Caki2 (cell line): ENCODE measurements at places on chromosomes 4 and X.
A peak's percentile ranks its signal among the peaks of the same experiment; 100 is the strongest.

- DNase-seq, result no peak
Observed at GRCh38 chr4:45423896-45424295, 697.5 kb upstream of the GNPDA2 start.

DNA sequence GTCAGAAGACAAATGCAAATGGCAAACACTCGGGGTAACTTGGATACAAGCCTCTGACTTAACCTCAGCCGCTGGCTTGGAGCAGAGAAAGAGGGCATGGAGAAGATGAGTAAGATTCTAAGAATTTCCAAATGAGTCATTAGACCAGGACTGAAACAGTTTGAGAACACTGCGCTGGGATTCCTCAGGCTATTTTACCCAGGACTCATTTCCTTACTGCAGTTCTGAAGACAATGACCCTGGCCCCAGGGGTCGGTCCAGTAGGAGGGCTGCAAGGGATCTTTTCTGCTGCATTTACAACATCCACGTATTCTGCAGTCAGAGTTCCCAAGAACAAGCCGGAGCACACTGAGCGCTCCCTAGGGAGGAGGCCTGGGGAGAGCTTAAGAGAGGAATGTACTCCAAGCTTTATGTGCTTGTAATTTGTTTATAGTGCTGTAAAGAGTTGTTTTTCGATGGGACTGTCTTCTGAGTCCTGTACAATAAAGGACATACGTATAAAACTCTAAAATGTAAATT lies 27.3 kb upstream of the SORBS2 start:
- peak; percentile 82 for DNase-seq

DNA sequence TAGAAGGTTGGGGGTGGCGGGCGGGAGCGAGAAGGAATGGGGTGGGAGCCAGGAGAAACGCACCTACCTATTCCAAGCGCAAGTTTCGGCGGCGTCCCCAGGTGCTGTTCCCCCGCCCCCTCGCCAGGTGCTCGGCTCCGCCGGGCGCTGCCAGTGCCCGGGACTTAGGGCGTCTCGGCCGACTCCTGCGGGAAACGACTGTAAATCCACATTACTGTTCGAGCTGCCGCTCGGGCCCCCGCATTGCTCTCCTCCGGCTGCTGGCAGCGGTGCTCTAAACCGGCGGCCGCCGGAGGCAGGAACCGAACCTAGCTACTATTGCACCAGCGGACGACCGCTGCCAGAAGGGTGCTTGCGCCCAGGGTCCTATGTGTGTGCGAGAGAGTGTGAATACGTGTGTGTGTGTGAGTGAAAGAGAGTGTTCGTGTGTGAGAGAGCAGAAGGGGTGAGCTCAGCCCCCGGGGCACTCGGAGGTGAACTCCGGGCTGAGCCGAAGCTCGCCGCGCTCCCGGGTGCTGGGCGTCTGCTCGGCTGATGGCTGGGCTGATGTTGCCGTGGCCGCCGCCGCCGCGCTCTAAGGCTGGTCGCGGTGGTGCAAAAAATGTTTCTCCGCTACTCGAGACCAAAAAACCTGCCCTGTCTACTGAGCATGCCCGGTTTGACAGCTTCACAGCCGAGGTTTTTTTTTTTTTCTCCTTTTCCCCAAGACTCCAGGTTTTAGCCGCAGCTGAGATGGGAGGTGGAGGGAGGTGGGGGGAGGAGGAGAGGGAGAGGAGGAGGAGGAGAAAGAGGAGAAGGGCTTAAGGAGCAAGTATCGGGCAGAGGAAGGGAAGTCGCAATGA lies 115.7 kb upstream of the TEX13C start:
- peak; percentile 79 for DNase-seq

DNA sequence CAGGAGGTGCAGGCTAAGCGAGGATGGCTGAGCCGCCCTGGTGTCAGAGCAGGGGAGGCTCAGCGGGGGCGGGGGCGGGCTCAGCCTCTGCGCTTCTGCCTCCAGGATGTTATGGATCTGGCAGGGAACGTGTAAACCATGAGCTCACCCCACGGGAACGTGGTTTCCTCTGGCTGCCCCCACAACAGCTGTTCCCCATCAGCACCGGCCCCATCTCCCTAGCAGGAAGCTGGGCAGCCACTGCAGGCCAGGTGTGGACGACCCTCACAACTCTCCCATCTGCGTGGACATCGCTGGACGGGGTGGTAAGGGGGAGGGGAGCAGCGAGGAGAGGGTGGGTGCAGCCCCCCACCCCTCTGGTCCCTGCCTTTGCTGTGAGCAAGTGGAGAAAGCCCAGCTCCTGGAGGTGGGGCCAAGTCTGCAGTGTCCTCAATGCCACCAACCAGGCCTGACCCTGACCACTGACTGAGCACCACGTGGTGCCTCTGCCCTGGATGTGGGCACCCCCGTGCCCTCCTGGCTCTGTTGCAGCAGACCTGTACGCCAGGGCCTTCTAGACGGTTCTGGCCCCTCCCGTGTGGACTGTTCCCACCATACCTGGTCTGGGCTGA lies 28.1 kb upstream of the SPON2 start:
- no peak for DNase-seq

GRCh38 chrX:51608766-51609165 lies 9.9 kb downstream of the CENPVL3 start:
- DNase-seq, result no peak

DNA sequence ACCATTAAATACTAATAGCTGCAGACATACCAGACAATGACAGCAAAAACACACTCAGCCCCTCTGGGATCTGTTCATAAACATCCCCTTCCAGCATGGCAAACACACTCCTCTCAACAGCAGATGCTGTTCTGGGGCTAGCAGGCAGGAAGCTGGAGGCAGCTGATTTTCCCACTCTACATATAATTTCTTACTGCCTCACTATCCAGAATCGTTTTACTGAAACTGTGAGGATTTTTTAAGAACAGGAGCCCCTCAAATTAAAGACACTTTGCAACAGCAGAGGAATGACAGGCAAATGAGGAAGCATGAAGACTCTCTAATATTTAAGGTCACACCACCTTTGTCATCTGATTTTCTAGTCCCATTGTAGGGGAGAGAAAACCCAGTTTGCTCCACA lies 2.2 kb downstream of the MAPK10 start:
- no peak for DNase-seq

GRCh38 chrX:28225513-28225912 lies 244.3 kb upstream of the DCAF8L1 start:
- DNase-seq, result no peak

DNA sequence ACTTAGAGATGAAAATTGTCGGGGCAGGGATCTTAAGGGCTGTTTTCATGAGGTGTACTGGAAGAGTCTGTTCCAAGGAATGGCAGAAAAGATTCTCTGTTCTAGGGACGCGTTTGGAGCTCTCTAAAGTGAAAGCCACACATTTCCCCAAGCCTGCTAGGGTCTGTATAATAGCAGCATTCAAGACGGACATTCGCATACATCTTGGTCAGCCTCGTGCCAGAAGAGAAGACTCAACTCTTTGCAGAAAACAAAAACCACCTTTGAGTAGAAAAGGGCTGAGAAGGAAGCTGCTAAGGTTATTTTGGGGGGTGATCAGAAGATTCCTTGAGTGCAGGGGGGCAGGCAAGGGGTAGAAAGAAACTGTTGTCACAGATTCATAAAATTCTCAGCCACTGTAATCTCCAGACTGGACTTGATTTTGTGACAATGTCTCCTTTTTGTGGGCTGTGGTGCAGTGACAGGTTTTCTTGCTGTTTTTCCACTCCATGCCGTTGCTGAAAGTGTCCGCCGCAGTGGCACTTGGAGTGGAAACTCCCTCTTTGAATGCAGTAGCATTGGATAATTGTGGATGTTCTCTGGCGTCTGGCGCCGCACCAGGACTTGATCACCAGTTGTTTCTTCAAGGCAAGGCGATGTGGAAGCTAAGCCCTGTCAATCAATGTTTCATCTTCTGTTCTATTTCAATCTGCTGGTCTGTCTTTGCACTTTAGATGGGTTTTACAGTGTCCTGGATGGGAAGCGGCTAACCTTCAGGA lies 2.9 kb downstream of the GYG2 start:
- no peak for DNase-seq

- DNase-seq, result no peak
Observed at GRCh38 chr4:147550626-147551246, 66.5 kb upstream of the TMEM184C start.

GRCh38 chr4:89285745-89286144 lies 21.9 kb downstream of the GPRIN3 start:
- DNase-seq, result no peak

DNA sequence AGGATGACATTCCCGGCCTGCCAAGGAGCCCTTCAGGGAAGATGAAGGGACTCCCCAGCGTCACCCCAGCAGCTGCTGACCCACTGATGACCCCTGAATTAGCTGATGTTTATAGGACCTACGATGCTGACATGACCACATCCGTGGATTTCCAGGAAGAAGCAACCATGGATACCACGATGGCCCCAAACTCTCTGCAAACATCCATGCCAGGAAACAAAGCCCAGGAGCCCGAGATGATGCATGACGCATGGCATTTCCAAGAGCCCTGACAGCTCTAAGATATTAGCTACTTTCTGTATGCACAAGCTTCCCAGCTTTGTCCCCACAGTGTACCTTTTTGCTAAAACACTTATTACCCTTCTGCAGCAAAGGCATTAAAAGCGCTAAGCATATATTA lies 14.4 kb downstream of the AMBN start:
- no peak for DNase-seq

GRCh38 chrX:150200820-150201287 lies 162.3 kb upstream of the MAMLD1 start:
- DNase-seq, result peak; percentile 88

DNA sequence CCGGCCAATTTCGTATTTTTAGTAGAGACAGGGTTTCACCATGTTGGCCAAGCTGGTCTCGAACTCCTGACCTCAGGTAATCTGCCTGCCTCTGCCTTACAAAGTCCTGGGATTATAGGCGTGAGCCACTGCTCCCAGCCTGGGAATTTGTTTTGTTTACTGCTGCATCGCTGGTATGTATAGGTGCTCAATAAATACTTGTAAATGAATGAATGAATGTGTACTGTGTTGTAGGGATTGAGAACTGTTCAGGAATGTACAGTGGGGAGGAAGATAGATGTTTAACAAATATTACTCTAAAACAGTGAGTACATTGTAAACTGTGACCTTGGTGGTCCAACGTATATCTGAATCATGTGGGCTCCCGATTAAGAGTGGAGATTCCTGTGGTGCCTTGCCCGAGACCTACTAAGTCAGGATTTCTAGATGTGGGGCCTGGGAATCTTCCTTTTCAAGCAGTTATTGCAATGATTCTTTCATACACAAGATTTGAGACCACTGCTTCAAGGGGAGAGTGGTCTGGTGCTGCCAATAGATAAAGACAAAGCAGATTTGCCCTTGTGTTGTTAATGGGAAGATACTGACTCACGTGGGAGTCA lies 41.0 kb downstream of the WWC2 start:
- DNase-seq, result no peak

GRCh38 chr4:158203436-158203835 lies 6.8 kb upstream of the TMEM144 start:
- DNase-seq, result no peak

DNA sequence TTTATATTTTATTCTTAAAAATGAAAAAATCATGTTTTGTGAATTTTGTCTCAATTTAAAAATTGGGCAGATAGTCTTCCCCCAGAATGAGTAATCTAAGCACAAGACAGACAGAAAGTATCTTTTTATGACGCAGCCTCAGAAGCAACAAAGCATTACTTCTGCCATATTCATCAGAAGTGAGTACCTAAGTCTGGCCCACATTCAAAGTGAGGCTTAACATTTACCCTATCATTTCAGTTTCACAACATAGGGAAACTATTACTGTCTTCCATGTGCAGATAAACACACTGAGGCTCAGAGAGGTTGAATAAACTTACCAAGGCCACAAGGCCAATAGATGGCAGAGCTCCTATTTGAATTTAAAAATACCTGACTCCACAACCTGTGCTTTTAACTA lies 4.4 kb upstream of the PRDX4 start:
- no peak for DNase-seq

DNA sequence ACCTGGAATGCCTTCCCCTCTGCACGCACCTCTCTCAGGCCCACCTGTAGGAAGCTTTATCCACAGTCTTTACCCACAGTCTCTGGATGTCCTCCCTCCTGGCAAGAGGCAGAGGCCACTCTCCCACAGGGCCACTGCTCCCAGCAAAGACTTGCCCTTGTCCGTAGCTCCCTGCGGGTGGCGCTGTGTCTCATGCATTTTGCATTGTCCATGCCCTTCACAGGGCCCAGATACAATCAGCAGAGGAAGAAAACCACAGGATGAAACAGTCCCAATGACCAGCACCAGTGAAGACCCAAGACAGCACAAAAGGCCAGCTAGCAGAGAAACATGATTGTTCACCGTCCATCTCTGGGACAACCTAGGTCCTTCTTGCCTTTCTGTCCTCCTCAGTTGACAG lies 2.1 kb upstream of the NSG1 start:
- peak; percentile 11 for DNase-seq

DNA sequence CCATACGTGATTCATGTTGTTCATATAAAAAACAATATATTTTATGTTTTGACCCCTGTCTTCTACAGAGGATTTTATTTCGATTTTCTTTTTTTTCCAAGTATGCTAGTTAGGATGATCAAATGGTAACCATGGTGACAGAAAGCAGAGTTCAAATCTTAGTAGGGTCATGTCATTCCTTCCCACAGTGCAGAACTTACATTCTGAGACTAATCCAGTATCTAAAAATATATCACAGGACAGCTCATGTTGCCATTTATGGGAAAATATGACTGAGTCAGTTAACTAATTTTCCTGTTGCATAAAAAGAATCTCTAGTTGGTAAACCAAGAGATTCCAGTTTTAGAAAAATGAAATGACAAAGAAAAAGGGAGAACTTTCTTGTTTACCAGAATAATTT lies 209.5 kb downstream of the PARM1 start:
- DNase-seq, result no peak

DNA sequence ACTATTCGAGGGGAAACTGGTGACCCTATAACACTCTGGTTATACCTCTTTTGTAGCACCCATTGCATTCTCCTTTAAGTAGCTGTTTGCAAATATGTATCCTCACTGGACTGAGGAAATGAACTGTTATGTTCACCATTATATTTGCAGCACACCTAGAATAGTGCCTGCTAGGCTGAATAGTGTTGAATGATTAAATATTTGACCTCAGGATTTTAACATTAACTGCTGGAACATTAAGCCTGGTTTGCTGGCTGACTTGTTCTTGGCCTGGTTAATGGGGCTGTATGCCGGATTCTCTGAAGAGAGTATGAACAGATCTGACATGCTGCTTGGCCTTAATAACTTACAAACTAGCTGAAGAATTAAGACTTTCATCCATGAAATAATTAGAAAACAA lies 80.1 kb downstream of the RS1 start:
- no peak for DNase-seq

DNA sequence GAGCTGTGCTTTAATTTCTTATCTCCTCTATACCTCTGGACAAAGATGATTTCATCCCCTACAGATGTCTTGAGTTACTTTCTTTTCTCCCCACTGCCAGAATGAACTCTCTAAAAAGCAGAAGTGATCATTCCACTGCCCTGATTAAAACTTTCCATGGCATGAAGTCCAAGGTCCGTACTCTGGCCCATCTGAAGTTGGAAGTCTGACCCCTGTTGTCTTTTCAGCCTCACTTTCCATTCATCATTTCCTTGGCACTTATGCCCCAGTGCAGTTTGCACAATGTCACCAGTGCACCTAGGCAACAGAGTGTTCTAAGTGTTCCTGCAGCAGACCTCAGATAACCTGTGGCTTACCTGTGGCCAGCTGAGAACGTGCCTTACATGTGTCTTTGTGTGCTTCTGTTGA lies 242.4 kb downstream of the FRAS1 start:
- DNase-seq, result no peak
